ENCODE measurements at places on chromosomes 16 and 17. TPM values are rescaled to one million over a fixed set of nuclear protein-coding genes. Genes with fewer than 3 reads are reported as not detected.

The FBXW10B gene
- total RNA-seq = 0.43 TPM

The RETREG3 gene
- total RNA-seq = 80.3 TPM

The FOXL1 gene
- total RNA-seq = 3.5 TPM

The SULT1A4 gene
- 0.43 TPM for total RNA-seq

The CARD14 gene
- not detected for total RNA-seq

The ITGB4 gene
- total RNA-seq = 1.3 TPM

The MEIOB gene
- under 0.01 TPM for total RNA-seq

The PIP4K2B gene
- total RNA-seq = 45.7 TPM

The TBC1D3H gene
- not detected for total RNA-seq

The RDM1 gene
- total RNA-seq = 0.43 TPM

The TBC1D3G gene
- not detected for total RNA-seq

The TMIGD1 gene
- total RNA-seq = not detected

The KRTAP1-5 gene
- 16.4 TPM for total RNA-seq

The NETO2 gene
- 13.9 TPM for total RNA-seq

The ZNF267 gene
- total RNA-seq = 11.0 TPM

The RAI1 gene
- total RNA-seq = 16.0 TPM

The COTL1 gene
- total RNA-seq = 310 TPM

The FBXW10 gene
- 0.32 TPM for total RNA-seq

The SOST gene
- total RNA-seq = not detected

The SLC5A10 gene
- not detected for total RNA-seq
